ENCODE measurements at places on chromosomes 12 and 14. TPM values are rescaled to one million over a fixed set of nuclear protein-coding genes. Genes with fewer than 3 reads are reported as not detected.
A peak's percentile ranks its signal among the peaks of the same experiment; 100 is the strongest.

The OR4K13 gene
- total RNA-seq, result not detected

The KLRC1 gene
- not detected for total RNA-seq

The KRT75 gene
- total RNA-seq, result not detected

The HOXC11 gene
- total RNA-seq, result 4.6 TPM

The PROX2 gene
- total RNA-seq, result not detected

The CTDSP2 gene
- 508 TPM for total RNA-seq

The ZNF10 gene
- 0.25 TPM for total RNA-seq

The SPIC gene
- not detected for total RNA-seq

DNA sequence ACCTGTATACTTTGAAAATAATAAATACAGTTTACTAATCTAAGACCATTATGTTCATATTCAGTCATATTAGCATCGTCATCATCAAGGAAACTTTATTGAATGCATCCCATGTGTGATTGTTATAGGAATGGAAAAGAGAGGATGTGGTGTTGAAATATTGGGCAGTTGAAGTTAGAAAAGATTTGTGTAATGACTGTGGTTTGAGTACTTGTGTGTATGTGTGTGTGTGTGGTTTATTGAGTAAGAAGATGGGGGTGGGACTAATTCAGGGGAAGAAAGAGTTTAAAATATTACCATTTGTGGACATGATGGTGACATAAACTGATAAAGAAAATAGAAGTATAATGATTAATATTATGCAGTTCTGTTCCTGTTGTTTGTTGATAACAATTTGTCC, 238.7 kb upstream of the SEL1L start:
- DNase-seq, result no peak

GRCh38 chr12:107990325-107990724, 138.8 kb upstream of the WSCD2 start:
- no peak for DNase-seq

GRCh38 chr12:19129122-19129485, 429 bp upstream of the PLEKHA5 start:
- DNase-seq, result peak; percentile 56

DNA sequence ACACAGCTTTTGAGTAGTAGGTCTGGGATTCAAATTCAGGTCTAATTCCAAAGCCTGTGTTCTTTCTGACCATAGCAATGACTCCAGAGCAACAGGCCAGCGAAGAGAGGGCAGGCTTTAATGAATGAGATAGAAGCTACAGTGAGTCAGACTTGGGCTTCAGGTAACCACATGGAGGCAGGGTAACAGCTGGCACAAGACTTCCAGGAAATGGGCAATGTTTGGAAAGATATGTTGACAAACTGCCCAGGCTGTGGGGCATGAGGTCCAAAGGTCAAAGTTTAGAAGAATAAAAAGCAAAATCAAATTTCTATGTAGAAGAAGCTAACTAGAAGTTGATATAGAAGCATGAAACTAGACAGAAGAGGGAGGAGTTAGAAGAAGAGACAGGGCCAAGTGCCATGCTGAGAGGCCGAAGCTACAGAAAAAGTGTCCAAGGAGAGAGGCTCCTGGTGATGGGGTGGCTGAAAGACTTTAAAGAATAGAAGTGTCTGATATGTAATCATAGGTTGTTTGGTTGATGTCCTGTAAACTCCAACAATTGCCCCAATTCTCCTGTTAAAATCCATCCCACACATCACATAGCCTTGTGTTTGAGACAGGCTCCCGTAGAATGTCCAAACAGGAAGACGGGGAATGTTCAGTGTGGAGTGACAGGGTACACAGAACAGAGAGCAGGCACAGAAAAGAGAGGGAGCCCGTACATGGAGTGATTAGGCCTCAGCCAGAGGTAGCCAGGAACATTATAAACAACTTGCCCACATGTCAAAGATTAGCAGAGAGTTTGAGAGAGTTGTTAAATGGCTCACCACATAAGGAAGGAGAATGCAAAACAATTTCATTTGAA, 384.7 kb downstream of the CCDC91 start:
- no peak for DNase-seq

DNA sequence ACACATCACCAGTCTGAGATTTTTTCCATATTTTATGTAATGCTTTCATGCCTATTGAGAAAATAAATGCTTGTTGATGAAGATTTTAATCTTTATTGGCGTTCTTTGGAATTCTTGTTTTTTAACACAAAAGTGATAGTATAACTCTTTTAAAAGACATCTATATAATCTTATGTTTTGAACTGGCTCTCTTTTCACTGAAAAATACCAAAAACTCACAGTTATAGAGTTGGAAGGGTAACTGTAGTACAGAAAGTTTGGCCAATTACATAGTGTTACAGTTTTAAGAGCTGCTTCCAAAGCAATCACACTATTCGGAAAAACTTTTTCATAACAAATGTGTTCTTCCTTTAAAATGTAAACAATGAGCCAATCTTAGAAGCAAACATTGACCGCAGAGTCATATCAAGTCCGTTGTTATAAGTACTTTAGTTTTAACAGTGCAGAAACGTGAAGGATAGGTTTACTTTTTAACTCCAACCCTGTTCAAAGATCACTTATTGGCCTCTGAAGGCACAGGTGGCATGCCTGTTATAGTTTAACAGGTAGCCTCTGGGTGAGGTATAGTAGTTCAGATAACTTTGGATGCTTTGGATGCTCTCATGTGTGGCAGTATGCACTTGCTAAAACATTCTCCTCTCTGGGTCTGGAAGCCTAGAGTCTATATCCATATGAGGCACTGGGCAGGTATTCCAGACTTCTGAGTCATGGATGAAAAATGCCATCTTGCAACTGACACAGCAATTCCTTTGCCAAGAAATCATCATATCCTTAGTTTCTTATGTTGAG, 12.1 kb upstream of the NTN4 start:
- peak; percentile 92 for DNase-seq

DNA sequence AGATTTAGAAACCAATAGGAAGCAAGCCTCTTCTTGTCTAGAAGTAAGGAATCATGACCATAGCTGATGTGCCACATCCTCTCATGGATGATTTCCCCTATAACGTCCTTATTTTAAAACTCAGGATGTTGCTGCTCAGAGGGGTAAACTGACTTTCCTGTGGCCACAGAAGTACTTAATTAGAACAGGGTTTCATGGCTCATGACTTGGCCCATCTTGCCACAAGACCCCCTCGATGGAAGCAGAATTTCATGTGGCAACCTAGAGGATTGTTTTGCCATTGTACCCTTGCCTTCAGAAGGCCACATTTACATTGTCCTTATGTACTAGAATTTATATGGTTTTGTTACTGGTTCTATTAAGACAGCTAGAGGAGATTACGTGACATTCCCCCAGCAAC, 173.5 kb upstream of the PELI2 start:
- no peak for DNase-seq

DNA sequence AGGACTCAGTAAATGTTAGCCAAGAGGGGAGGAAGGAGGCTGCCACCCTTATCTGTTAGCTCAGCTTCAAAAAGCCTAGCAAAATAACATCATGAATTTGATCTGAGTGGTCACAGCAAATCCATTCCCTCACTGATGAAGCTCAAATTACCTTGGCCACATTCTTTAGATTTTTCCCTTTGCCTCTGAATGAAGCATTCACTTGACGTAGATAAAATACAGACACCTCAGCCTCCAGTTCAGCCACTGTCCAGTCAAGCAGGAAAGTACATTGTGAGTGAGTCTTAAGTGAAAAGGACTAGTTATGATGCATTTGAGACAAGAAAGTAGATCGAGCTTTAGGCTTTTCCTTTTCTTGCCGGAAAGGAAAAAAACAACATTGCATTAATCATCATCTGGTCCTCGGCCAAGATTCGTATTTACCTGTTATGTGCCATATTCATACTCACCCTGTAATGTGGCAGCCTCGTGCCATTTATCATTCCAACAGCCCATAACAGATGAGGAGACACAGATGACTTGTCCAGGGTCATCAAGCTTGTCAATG, 146.5 kb downstream of the ETV6 start:
- DNase-seq, result peak; percentile 71

DNA sequence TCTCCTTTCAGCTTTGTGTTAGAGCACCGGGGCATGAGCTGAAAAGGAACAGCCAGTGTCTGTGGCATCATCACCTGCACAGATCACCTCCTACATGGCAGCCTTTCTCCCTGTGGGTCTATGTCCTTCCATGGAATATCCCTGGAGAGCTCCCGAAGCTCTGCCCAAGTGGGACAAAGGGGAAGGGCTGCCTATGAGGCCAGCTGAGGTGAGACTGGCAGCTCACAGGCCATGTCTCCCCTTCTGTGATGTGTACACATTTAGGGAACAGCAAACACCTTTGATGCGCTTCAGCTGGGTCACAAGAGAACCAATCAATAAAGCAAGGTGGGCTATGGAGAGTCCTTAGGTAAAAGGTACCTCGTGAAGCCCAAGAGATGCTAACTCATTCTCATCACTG, 4.1 kb downstream of the PROX2 start:
- no peak for DNase-seq

DNA sequence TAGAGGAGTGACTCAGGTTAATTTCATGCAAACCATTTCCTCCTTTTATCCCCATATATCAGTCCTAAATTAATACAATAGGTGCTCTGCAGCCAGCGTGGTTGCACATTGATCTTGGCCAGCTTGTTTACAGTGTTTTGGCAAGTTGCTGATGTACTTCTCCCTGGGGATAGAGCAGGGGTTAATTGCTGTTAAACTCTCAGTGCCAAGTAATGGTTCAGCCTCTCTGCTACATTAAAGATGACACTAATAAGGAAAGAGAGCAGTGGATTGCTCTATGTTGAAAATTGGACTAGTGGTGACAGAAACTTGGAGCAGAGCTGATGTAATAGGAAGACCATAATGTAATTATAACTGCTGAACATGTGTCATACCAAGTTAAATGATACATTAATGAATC, 717.5 kb downstream of the RERGL start:
- no peak for DNase-seq

DNA sequence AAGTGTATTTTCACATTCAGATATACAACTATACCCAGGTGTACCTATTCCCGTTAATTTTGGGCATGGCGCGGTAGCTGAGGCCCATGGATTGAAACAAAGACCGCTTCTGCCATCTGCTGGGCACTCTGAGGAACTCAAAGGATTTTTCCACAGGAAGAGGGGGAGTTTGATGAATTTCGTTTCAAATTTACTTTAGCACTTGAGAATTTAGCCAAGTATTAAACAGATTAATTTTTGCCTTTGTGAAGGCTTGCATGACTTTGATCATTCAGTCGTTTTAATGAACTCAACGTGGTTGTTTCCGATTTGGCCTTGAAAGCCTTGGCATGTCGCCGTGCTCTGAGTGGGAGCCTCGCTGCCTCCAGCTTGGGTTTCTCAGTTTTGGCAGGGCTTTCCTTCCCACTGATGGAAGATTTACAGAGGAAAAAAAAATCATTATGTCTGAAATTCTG, 153.2 kb upstream of the DDHD1 start:
- peak; percentile 35 for DNase-seq

DNA sequence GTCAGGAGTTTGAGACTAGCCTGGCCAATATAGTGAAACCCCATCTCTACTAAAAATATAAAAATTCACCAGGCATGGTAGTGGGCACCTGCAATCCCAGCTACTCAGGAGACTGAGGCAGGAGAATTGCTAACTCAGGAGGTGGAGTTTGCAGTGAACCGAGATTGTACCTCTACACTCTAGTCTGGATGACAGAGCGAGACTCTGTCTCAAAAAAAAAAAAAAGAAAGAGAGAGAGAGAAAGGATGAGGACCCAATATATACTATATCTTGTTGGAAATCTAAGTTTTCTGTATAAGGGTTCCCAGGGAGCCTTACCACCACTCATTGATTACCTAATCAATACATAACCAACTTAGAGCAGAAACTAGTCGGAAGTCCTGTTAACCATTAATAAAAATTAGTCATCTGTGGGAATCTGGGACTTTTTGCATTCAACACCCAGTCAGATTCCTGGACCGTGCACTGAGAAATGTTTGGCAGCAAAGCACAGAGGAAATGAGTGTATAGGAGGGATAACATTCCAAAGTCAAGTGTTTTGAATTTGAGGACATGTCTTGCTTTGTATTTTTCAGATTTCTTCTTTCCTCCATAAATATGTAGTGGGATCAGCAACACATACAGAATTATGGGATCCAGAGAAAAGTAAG, 44.8 kb upstream of the NR2C1 start:
- DNase-seq, result peak; percentile 42

DNA sequence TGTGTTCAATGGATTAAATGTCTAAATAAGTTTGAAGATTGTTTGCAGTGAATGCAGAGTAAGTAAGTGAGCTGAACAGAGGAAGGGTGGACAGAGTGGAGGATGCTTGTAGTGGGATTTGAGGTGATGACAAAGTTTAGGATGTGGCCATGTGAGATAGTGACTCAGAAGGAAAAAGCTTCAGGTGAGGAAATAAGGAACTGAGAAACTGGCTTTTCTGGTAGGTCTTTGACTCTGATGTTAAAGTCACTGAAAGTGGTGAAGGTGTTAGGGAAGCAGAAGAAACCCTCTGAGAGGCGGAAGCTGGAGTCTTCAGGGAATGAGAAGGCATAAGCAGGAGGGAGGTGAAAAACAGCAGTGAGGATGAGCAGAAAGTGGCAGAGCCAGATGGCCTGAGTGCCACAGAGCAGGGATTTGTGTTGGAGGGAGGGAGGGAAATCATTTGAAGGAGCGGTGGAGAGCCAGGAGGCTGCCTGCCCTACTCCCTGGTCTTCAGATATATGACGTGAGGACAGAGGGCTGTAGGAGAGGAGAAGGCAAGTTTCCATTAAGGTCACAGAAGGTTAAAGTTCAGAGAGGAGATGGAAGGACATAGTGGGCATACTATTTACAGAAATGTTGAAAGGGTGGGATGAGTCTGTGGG, 24.8 kb downstream of the RGS6 start:
- DNase-seq, result no peak

DNA sequence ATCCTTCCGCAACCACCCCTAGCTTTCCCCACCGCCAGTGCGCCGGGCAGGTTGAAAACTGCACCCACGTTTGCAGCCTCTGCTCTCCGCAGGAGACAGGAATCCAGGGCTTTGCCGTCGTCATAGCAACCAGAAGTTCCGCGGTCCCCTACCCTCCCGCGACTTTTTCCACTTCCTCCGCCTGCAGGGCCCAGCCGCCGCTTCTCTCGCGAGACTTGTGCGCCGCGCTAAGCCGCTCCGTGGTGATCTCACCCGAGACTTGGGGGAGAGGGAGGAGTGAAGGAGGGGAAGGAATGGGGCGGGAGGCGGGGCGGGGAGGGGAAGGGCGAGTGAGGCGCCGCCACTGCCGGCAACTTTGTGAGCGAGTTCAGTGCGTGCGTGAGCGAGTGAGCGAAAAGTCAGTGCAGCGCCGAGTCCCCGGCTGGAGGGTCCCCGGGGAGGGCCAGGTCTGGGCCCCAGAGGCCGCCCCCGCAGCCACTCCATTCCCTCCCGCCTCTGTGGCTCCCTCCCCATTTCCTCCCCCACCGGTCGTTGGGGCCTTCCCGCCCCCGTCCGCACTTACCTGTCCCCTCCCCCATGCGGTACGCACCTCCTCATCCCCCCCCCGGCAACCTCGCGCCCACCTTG, 413.0 kb downstream of the PCNX1 start:
- DNase-seq, result peak; percentile 96

- DNase-seq, result no peak
These were observed 151.1 kb downstream of the CEP83 start for GRCh38 chr12:94308612-94309011.
